CD8-positive, alpha-beta memory T cell (primary cell): ENCODE measurements at places on chromosomes 7 and 10.

- DNase-seq, result no peak
These were observed 4.0 kb upstream of the BORCS7 start for GRCh38 chr10:102850025-102850518.

- DNase-seq, result peak; percentile 70
These were observed at the start of gene AGK for GRCh38 chr7:141551094-141551781. AGK (plus strand) TSS chr7:141551410; CDS start chr7:141555467, 4,057 bp downstream.

GRCh38 chr7:767941-768731 lies 41.1 kb upstream of the PRKAR1B start:
- no peak for DNase-seq

DNA sequence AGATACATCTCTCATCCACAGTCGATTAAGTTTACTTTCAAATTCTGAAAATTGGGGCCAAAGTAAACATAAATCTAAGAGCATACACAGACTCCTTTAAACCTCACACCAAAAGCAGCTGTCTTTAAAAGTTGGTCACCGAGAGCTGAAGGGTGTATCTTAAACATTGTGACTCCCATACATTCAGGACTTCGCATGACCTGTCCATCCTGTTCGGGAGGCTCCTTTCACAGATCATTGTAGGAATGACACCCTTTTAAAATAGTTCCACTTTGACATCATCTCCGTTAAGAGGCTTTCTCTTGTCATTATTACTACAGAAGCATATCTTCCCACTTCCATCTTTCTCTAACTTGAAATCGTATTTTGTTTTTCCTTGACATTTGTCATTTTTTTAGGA lies 440.0 kb downstream of the DNAJB9 start:
- no peak for DNase-seq

DNA sequence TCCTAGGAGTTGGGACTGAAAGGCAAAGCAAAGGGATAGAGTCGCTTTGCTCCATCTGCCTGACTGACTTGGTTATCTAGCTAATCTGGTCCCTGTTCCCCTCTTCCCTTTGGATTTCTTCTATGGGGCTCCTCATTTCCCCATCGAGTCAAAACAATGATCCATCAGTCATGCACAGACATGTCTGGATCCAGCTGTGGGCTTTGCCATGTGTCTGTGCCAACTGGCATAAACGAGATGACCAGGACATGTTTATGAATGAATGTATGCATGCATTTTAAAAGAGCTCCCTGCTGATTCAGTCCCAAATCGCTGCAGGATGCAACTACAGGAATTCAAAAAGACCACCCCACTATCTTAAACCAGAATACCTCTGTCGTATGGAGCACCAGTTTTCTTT lies 122.0 kb downstream of the ARL4A start:
- DNase-seq, result no peak

- DNase-seq, result no peak
These were observed 824.4 kb downstream of the GRID1 start for GRCh38 chr10:85542152-85542551.

GRCh38 chr10:17790651-17791050 lies 18.5 kb upstream of the MRC1 start:
- no peak for DNase-seq

GRCh38 chr10:47368431-47369180 lies 15.5 kb downstream of the ZNF488 start:
- DNase-seq, result no peak

GRCh38 chr7:125485223-125485622 lies 555.6 kb upstream of the POT1 start:
- DNase-seq, result no peak

- no peak for DNase-seq
These were observed 36.6 kb downstream of the ADCY1 start for GRCh38 chr7:45610660-45611299.

DNA sequence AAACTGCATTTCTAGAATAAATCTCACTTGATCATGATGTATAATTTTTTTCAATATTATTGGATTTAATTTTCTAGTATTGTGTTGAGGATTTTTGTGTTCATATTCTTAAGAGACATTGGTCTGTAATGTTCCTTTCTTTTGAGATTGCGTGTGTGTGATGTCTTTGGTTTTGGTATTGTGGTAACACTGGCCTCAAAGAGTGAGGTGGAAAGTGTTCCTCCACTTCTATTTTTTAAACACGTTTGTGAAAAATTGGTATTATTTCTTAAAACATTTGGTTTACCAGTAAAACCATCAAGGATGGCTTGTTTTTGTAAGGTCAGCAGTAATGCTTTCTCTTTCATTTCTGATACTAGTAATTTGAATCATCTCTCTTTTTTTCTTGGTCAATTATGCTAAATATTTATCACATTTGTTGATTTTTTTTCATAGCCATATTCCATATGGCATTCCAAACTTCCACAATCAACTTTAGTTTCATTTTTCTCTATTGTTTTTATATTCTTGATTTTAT lies 290.2 kb upstream of the CDC14C start:
- no peak for DNase-seq

DNA sequence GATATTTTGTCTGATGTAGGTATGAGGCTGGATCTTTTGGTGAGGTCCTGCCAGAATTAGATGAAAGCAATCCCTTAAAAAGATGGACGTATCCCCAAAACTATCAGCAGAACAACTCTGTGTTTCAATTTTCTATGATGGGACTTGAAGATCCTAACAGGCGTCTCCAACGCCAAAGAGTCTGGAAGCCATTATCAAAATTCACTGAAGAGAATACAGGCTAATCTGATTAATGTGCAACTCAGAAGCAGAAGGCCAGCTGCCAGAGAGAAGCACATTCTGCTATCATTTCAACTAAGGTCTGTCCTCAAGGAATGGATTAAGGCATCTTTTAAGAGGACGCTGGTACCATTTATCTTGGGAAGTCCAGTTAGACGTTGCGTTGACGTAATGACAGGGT lies 119.7 kb downstream of the FGFR2 start:
- DNase-seq, result no peak

DNA sequence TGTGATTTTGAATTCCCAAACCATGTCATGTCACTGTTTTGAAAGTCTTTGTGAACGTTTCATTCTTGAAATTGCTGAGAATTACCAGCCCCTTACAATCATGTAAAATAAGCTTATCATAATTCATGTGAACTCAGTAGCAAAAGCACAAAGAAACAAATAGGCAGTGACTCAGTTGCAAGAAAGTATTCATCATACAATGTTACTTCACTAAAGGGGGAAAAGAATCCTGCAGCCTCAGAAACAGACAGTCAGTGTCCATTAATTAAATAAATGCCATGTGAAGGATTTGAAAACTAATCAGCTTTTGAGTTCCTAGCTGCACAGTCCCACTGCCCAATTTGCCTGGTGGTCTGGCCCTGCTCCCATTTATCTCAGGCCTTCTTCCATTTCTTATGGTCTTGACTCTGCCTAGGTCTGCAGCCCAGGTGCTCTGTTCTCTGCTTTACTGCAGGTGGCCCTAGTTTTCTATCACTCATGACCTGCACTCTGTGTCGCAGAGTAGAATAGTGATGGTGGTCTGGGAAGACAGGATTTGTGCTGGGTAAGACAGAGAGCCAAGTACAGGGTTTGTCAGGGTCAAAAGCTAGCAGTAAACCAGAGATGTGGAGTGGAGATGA lies 99.7 kb downstream of the PLCE1 start:
- no peak for DNase-seq

DNA sequence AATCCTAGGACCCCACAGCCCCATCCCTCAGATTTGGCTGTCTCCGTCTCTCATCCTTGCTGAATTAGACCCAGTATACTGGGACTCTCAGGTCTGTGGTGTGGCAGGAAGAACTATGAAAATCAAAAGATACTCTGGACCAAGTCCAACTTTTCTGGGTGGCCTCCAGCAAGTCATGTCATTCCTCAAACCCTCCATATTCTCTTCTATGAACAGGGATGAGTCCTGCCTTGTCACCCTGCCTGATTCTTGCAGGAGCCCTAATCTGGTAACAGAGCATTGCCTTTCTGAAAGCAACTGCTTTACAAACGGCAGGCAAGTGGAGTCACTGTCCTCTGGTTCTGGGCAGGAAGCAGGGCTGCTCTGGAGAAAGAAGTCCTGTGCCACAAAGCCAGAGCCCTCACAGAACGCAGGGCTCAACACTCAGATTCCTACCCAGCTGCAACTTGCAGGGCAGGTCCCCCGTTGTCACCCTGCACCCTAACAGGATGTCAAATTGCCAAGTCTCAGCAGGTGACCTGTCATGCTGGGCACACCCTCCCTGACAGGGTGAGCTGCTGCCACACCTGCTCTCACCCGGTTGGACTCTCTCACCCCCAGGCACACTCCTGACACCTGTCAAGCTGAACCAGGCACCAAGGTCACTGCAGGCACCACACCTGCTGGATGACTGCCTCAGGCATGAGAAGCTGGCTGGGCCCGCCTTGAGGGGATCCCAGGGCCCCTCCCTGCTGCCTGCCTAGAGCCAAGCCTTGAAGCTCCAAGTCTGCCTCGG lies 227.7 kb downstream of the KCNMA1 start:
- DNase-seq, result no peak

DNA sequence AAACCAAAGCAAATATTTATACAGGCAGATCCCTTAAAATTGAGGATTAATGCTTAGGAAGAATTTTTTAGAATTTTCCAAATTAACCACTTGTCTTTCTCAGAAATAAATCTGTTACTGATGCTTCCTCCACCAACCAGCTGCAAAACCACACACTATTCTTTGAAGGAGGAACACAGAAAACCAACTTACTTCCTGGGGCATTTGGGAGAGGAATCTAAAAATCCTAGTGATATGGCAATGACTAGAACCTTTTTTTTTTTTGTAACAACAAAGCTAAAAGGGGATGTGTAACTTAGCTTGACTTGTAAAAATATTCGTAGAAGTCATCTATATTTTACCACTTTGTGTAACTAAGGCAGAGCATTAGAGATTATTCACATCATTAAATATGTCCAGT lies 5.1 kb upstream of the TM9SF3 start:
- DNase-seq, result no peak

- DNase-seq, result no peak
These were observed 3.2 kb upstream of the IFIT1 start for GRCh38 chr10:89389254-89389653.

DNA sequence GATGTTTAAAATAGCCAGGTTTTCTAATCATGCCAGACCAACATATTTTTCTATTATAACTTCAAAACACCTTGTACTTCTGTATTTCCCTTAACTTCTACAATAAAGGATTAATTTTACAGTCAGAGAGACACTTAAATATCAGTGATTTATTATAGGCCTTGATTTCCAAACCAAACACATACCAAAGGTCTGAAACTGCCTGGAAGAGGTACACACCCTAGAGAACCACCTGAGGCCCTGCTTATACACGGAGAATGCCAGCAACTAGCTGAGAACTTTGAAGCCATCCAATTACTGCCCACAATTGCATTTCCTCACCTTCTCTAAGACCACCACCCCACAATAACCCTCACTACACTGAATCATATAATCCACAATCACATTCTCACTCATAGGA lies 4.9 kb downstream of the CCDC6 start:
- no peak for DNase-seq

DNA sequence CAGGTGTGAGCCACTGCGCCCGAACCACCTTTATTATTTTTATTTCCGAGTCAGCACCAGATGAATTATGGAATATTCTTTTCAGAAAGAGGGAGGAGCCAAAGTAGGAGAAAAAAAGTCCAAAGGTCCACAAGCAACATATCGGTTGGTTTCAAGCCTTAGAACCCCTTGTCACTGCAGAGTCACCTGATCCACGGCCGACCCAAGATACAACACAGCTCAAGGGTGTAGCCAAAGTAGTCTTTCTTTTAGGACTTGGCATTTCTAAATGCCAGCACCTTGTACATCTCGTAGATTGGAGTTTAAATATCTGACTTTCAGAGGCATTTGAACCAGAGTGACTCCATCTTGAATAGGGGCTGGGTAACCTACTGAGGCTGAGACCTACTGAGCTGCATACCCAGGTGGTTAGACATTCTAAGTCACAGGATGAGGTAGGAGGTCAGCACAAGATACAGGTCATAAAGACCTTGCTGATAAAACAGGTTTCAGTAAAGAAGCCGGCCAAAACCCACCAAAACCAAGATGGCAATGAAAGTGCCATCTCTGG lies 113.9 kb upstream of the ANLN start:
- no peak for DNase-seq

GRCh38 chr7:140544388-140544826 lies 65.1 kb upstream of the MKRN1 start:
- no peak for DNase-seq

DNA sequence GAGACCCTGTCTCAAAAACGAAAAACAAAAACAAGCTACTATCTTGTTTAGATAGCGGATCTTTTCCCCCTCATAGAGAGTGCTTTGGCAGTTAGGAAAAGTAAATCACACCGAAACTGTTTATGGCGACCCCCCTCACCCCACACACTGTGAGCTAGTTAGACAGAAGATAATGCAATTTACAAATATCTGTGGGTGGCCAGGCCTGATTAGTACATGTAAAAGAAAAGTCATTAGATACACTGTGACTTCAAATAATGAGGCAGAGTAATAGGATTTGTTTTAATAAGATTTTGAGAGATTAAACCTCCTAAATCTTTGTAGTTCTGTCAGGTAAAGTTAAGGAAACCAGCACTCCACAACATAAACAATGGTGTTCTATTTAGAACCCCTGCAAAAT lies 121.1 kb downstream of the ST7 start:
- no peak for DNase-seq

GRCh38 chr7:21514062-21514461 lies 28.8 kb upstream of the DNAH11 start:
- no peak for DNase-seq

DNA sequence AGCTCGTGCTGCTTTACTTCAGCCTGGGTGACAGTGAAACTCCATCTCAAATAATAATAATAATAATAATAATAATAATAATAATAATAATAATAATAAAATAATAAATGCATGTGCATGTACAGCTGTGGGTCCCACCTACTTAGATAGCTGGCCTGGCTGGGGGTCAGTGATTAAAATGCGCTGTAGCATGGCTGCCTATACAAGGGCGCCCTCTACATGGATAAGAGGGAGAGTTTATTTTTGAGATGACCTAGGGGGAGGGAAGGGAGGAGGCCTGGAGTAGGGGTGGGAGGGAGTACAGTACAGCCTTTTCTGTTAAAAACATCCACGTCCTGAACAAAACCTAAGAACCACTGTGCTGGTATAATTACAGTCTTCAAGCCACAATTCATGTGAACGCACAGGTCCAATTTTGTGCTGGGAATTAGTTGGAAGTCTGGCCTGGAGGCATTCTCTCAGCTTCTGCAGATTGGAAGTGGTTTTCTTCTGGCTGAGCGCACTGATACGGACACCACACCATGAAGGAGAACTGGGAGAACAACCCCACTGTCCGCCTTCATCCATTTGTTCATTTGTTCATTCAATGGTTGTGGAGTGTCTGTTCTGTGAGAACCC lies 146.5 kb downstream of the TMEM178B start:
- DNase-seq, result no peak

- no peak for DNase-seq
These were observed 728.3 kb downstream of the TYW1 start for GRCh38 chr7:67724955-67725354.
